ENCODE measurements at places on chromosomes 6 and 20. TPM values are rescaled to one million over a fixed set of nuclear protein-coding genes. Genes with fewer than 3 reads are reported as not detected.

Gene RSPO4
- not detected for total RNA-seq

GRCh38 chr6:81465859-81466258 is 286.6 kb downstream of the TENT5A start:
- peak; percentile 22 for DNase-seq

DNA sequence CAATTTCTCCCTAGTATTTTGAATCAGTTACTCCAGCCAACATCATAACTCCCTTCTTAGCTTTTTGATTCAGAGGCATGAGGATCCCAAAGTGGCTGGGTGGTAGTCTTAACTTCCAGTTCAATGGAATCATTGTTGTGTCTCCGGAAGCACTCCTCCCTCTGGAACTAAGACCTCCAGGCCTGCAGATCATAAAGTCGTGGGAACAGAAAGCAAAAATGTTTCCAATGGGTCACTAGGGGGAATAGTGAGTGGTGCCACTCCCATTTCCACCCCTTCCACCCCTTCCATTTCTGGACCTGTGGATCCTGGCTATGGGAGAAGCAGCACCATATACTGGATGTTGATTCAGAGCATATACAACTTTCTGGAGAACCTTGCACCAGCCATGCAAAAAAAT is 130.8 kb downstream of the SGK1 start:
- no peak for DNase-seq

Gene KCNK5
- not detected for total RNA-seq

DNA sequence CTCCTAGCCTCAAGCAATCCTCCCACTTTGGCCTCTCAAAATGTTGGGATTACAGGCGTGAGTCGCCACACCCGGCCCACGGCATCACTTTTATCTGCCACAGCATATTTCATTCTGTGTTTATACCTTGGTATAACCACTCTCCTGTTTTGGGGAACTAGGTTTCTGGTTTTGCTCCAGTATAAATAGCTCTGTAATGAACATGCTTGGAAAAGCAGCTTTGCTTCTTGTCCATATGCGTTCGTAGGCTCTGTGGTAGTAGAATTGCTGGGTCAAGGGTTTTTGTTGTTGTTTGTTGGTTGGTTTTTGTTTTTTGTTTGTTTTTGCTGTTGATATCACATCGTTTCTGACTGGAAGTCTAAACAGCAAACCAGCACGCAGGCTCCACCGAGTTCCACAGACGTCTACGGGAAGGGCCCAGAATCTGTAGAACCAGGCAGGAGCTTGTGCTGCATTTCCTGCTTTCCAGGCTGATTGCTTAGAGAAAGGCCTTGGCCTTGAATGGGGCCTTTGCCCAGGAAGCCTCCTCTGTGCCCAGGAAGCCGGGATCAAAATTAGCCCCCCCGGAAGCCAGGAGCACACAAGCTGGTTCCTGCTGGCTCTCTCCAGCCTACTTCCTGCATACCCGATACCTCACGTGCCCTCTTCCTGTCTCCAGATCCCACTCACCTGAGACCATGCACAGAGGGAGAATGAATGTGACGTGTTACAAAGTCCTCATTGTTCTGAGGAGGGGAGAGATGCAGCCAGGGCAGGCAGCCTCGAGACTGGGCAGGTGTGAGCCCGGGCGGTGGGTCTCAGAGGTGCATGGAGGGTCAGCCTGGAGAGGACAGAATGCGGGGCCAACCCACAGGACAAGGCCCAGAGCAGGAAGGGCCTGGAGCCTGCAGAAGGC is 34.7 kb downstream of the AAR2 start:
- no peak for DNase-seq

DNA sequence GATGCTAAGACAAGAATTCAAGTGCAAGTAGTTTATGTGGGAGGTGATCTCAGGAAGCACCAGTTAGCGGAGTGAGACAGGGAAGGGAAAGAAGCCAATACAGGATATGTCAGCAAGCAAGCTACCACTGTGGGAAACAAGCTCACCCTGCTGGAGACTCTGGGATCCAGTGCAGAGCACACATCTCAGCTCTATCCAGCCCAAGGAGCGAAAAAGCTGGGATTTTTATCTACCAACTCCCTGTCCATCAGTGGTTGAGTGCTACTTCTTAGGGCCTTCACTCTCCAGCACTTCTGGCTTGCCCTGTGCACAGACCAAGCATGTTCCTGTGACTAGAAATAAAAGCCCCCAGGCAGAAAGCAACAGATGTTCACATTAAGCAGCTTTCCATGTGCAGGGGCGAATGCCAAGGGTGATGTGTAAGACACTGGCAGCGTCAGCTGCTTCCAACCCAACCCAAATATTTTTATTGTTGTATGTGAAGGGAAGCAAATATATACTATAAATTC is 10.8 kb upstream of the RNF24 start:
- no peak for DNase-seq

Gene PKHD1
- not detected for total RNA-seq

Gene HLA-DRB1
- not detected for total RNA-seq

- DNase-seq: no peak
These were observed 83.3 kb upstream of the AKIRIN2 start for GRCh38 chr6:87785229-87785862.

Gene DSP
- 39.5 TPM for total RNA-seq

GRCh38 chr6:69379518-69379917 is 417.3 kb downstream of the LMBRD1 start:
- no peak for DNase-seq

DNA sequence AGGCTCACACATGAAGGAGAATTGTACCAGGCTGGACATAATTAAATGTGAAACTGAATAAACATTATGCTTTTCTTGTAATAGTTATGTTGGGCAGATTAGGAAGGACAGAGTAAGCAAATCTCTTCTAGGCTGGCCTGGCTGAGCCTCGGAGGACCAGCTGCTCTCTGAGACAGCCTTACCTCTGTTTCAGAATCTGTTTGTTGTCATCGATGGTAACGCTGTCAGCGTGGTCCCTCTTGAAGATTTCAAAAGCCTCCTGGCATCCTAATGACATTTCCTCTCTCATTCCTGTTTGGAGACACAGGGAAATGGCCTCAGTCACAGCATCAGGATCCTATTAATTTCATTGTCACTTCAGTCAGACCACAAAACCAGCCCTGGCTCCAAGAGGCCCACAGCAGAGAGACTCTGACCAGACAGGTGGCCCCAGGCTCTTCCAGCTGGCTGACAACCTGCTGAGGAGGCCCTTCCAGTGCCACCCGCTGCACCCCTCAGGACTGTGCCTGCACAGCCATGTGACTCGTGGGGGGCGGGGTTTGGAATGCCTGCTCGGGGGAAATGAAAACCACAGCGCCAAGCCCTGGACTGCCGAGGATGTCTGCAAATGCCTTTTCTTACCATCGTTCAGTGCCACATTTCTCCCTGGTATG is 108.5 kb upstream of the KCNK16 start:
- peak; percentile 70 for DNase-seq

Gene FILIP1
- total RNA-seq: 0.29 TPM

- DNase-seq: no peak
These were observed 1.2 kb downstream of the MAK start for GRCh38 chr6:10837009-10837621.
